ENCODE measurements at places on chromosomes 12 and 14.

DNA sequence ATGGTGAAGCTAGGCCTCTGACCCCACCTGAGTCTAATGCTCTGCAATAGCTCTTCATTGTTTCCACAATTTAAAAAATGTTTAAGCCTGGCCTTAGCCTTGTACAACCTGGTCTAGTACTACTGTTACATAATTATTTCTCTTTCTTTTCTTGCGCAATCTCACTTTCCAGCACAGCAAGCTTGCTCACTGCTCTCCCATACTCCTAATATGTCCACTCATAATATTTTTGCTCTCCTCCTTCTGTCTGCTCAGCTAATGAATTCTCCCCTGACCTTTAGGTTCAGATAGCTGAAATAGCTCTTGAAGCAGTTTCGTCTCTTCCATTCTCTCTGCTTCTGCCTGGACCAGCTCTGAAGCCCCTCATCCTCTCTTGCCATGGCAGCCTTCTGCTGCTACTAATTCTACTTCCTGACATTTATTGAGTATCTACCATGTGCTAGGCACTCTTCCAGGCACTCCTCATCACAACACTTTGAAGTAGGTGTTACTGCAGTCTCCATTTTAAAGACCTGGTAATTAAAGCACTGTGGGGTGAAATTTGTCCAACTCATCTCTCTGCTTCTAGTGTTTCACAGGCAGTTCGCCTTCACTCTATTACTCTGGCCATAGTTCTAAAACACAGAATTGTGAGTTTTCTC, 2.8 kb upstream of the SLC48A1 start:
- DNase-seq, result no peak

DNA sequence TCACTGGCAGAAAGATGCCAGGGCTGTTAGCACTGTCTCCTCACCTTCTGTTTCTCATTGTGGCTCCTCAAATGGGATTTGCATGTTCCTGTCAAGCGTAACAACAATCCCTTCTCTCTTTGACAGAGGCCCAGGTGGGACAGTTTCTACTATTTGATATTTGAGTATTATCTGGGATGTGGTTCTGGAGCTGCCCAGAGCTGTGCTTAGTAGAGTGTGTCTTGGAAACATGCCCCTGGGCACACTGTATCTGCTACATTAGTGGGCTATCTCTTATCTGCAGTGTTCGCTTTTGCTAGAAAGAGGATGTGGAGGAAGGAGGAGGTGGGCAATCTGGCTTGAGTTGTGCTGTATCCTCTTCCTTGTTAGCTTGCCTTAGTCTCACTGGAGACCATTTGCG, 3.8 kb upstream of the ACADS start:
- DNase-seq, result no peak

DNA sequence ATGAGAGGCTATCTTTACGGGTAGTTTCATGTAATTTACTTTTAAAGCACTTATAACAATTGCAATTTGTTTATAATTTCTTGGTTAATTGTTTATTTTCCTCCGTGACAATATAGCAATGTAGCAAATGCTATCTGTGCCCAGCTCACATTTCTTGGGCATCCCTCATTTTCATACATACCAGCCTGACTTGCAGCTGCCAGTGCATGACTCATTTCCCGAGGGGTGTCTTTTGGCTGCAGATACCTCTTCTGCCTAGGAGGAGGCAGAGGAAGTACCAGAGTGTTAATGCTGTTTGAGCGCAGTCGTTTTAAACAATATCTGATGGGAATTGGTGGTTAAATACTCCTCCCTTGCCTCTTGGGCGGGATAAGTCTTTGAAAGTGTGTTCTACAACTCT, 104.2 kb upstream of the ABCD2 start:
- no peak for DNase-seq

GRCh38 chr12:79420146-79420618, 270.6 kb downstream of the PAWR start:
- no peak for DNase-seq

- no peak for DNase-seq
Measured at GRCh38 chr14:89707086-89707485, 247.4 kb downstream of the EFCAB11 start.

DNA sequence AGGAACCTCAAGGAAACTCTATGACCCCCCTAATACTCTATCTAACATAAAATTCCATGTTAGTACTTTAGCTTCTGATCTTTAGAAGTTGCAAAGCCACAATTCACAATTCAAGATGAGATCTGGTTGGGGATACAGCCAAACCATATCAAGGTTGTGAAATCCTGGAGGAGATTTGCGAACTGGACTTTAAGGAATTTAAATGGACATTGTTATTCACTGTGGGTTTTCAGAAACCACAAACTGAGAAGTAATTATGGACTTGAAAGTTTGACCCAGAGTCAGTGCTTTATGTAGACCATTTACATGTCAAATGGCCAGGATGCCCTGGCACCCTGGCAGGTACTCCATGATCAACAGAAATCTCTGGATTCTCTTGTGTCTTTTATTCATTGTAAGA, 14.2 kb upstream of the CDKL1 start:
- DNase-seq, result no peak

DNA sequence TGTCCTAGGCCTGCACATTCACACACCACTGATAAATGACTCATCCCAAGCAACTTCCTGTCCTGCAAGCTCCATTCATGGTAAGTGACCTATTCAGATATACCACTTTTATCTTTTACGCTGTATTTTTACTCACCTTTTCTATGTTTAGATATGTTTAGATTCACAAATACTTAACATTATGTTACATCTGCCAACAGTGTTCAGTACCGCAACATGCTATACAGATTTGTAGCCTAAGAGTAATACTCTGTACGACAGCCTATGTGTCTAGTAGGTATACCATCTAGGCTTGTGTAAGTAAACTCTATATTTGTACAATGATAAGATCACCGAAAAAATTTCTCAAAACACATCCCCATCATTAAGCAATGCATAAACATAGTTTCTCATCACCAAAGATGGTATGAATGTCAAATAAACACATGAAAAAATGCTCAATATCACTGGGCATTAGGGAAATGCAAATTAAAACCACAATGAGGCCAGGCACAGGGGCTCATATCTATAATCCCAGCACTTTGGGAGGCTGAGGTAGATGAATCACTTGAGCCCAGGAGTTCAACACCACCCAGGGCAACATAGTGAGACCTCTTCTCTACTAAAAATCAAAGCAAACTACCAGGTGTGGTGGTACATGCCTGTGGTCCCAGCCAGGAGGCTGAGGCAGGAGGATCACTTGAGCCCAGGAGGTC, 20.7 kb downstream of the ATXN2 start:
- DNase-seq, result no peak

DNA sequence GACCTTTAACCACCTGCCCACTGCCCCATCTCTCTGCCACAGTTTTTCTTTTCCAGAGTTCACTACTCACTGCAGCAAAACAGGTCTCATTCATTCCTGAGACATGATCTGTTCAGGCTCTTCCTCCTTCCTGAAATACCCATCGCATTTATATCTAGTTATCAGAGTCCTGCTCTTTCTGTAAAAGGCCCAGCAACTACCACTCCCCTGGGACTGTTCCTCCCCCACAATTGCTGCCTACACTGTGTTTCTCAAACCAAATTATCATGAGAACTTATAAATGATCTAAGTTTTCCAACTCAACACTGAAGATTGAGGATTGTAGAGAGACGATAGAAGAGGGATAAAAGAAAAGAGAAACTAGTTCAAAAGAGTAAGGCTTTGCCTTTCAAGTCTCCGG, 40.8 kb upstream of the EPS8 start:
- DNase-seq, result no peak

DNA sequence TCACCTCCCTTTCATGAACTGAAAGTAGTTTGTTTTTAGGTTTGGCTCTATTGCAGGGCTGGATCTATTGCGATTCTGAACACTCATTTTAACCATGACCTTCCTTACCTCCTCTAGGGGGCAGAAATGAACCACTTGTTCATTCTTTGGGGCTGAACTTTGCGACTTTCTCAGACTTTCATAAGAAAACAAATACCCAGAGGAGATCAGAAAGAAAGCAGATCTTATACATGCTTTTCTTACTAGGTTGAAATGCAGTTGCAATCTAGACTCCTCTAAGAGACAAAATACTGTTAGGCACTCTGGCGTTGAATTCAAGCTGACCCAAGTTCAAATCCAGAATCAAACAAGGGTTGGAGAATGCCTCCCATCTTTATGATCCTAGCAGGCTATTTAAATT, 32.6 kb upstream of the PLEKHG3 start:
- DNase-seq, result no peak

GRCh38 chr12:63919756-63920155, 75.3 kb downstream of the SRGAP1 start:
- DNase-seq, result no peak

DNA sequence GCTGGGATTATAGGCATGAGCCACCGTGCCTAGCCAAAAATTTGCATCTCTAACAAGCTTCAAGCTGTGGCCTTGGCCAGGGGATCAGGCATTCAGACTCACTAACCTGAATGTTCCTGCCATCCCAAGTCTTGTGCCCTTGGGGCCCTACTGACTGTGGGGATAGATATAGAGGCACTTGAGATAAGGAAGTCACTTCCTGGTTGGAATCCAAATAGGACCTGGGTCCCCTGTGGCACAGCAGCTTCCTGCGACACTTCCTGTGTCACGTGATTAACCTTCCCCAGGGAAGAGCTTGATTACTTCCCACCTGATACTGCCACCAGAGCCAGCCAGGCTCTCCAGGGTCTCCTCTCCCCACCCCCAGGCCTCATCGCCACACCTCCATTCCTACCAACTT, 128.2 kb downstream of the BCL11B start:
- no peak for DNase-seq

GRCh38 chr14:89851106-89851505, 103.4 kb downstream of the EFCAB11 start:
- DNase-seq, result no peak

DNA sequence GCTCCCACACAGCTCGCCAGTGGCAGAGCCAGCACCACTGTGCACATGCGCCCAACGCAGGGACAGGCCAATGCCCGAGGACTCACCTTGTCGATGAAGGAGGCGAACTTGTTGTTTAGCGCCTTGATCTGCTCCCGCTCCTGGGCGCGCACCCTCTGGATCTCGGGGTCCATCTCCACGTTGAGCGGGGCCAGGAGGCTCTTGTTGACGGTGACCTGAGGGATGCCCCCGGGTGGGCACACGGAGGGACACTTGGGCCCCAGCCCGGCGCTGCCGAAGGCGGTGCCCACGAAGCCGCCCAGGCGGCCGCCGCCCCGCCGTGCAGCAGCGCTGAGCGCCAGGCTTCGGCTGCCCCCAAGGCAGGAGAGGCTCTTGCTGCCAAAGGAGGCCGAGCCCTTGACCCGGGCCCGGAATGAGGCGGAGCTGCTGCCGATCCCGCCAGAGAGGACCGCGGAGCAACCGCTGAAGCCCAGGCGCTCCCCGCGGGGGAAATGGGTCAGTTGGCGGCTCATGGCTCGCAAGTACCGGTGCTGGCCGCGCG, at the start of gene KRT72:
Gene KRT72 (minus strand): TSS at position 523 of the 541 bp plus-strand sequence. CDS start 11 bp downstream, at position 512.
- DNase-seq, result no peak

DNA sequence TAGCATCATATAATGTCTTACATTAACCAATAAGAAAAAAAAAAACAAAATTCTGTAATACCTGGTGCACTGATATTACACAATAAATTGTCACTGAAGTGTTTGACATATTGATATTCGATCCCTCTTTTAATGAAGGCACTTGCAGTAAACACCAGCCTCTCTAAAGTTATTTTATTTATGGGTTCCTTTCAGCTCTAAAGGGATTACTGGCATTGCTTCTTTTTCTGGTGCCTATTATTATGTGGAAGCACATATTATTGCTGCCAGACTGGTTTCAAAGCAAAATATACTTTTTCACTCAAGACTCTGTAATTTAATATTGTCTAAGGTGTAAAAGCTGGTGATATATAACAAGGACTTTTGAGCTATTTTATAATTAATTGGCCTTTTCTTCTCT, 1090.5 kb downstream of the TRHDE start:
- DNase-seq, result no peak

- no peak for DNase-seq
Measured at GRCh38 chr12:124094733-124095132, 121.7 kb downstream of the ZNF664 start.

- no peak for DNase-seq
Measured at GRCh38 chr12:3999904-4000303, 126.7 kb upstream of the PARP11 start.

- no peak for DNase-seq
Measured at GRCh38 chr14:75626396-75626795, 34.3 kb downstream of the ERG28 start.

GRCh38 chr12:113040722-113041171, 15.8 kb upstream of the DTX1 start:
- DNase-seq, result no peak

DNA sequence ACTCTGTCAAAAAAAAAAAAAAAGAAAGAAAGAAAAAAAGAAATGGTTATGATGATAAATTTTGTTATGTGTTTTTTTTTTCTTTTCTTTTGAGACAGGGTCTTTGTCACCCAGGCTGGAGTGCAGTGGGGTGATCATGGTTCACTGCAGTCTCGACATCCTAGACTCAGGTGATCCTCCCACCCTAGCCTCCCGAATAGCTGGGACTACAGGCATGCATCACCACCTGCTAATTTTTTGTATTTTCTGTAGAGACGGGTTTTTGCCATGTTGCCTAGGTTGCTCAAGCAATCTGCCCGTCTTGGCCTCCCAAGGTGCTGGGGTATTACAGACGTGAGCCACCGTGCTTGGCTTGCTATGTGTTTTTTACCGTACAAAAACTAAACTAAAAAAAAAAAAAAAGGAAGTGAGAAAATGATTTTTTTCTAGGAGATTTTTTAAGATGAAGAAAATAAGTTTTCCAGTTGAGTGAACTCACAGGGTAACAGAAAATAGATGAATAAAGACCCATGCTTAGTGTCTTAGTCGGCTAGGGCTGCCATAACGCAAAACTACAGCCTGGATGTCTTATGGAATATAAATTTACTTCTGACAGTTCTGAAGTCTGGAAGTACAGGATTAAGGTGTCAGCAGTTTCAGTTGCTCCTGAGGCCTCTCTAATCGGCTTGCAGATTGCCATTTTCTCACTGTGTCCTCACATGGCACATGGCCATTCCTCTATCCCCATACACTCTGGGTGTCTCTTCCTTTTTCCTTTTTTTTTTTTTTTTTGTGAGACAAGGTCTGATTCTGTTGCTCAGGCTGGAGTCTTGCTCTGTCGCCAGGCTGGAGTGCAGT, 13.2 kb upstream of the APOF start:
- no peak for DNase-seq

GRCh38 chr12:46260913-46261476, 7.8 kb downstream of the SLC38A1 start:
- DNase-seq, result peak; percentile 85

DNA sequence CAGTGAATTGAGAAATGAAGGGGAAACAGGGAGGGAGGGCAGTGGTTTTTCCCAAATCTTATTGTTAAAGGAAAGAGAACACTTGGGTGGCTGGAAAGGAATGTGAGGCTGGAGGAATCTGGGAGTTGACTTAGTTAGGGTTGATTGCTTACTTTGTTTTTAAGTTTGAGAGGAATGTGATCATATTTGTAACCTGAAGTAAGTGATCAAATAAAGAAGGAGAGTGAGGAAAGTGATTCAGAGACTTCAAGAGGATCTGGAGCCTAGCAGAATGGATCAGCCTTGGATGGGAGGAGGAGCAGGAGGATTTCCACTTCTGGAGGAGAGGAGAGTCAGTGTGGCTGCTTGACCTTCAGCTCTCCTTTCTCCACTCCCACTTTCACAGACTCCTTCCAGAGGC, 6.0 kb upstream of the LRP6 start:
- DNase-seq, result no peak

GRCh38 chr14:36264107-36264506, 56.3 kb downstream of the MBIP start:
- no peak for DNase-seq

GRCh38 chr12:110919720-110920119, 659 bp downstream of the MYL2 start:
- DNase-seq, result no peak
